ENCODE measurements at places on chromosomes 12 and 14.

GRCh38 chr12:112555621-112556233, 137.0 kb downstream of the PTPN11 start:
- DNase-seq: no peak

- DNase-seq: no peak
These were observed at the start of gene SLC6A12 for GRCh38 chr12:214003-214741. TSS of gene SLC6A12 (minus strand) at chr12:214157. CDS start at chr12:209986, 4,171 bp downstream.

DNA sequence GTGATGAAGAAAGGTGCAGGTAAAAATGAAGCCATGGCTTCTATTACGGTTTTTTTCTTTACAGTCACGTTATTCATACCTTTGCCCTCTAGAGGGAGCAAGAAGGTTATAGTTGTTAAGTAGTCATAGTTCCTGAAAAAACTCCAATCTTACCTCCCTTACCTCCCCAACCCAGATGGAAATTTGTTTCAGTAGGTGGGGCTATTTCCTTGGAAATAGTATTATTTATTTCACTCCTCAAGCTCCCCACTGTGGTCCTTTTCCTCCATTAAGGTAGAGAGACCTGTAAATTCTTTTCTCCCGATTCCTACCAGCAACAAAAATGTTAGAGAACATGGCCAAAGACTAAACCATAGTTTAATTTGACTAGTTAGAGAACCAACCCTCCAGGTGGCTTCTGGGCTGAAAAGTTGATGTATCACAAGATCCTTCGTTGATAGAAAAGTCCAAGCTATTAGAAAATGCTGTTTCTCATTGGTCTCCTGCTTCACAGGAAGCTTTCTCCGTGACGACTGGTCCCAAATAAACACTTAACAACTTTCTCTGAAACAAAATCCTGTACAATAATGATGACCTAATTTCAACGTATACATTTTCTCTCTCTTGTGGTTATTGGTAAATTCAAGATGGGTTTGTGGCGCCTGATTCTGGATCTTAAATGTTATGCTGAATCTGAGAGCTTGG, 43.5 kb downstream of the TMX1 start:
- no peak for DNase-seq

GRCh38 chr12:132774646-132775275, 13.1 kb upstream of the ANKLE2 start:
- no peak for DNase-seq

DNA sequence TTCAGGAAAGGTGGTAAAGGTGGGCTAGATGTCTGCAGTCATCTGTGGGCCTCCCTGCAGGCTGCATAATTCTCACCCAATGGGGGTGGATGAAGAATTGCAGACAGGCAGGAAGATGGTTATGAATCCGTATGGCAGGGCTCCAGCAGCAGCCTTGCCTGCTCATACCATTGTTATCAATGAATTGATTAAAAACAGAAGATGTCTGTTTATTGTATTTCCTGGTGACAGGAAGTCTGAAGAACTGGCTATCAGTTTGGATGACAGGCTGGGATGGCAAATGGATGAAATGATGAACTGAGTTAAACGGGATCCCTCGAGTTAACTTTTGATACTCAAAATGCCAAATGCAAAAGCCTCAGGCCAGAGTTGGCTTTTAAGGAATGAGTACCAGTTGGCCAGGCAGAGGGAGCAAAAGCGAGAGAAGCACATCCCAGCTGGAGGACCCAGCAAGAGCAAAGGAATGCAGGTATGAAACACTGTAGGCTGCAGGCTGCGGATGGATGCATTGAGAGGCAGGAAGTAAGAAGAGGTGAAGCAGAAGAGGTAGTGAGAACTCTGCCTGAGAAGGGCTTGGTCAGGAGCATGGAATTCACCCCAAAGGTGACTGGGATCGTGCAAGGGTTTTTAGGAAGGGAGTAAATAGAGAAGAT, 550.0 kb upstream of the TBX3 start:
- no peak for DNase-seq

GRCh38 chr12:43444940-43445564, 107.0 kb downstream of the ADAMTS20 start:
- no peak for DNase-seq

GRCh38 chr14:95701846-95702221, 12.1 kb downstream of the TCL1A start:
- DNase-seq: no peak

DNA sequence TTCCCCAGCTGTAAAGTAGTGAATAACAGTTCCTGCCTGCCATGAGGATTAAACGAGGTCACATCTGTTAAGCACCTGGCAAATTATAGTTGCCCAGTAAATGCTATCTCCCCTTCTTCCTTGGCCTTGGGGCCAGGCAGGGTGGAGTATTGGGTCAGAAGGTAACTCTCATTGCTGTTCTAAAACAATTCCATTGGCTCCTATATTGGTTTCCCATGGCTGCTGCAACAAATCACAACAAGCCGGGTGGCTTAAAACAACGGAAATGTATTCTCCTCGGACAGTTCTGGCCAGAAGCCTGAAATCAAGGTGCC, 31.9 kb downstream of the MMAB start:
- no peak for DNase-seq

DNA sequence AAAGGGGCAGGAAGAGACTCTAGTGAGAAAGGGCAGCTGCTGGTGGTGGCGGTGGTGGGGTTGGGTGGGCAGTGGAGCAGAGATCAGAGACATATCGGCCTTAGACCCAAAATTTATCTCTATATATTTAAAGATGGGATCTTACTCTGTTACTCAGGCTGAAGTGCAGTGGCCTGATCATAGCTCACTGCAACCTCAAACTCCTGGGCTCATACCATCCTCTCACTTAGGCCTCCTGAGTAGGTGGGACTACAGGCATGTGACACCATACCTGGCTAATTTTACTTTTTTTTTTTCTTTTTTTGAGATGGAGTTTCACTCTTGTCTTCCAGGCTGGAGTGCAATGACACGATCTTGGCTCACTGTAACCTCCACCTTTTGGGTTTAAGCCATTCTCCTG, 18.6 kb upstream of the ITGA5 start:
- DNase-seq: no peak

GRCh38 chr12:108360487-108360886, 21.4 kb upstream of the CMKLR1 start:
- DNase-seq: no peak

- no peak for DNase-seq
These were observed 10.3 kb downstream of the MTERF2 start for GRCh38 chr12:106976668-106977067.

GRCh38 chr12:112815589-112816321, 24.2 kb downstream of the RPH3A start:
- no peak for DNase-seq

- DNase-seq: no peak
These were observed 411.7 kb downstream of the TMEM117 start for GRCh38 chr12:44247588-44247987.

DNA sequence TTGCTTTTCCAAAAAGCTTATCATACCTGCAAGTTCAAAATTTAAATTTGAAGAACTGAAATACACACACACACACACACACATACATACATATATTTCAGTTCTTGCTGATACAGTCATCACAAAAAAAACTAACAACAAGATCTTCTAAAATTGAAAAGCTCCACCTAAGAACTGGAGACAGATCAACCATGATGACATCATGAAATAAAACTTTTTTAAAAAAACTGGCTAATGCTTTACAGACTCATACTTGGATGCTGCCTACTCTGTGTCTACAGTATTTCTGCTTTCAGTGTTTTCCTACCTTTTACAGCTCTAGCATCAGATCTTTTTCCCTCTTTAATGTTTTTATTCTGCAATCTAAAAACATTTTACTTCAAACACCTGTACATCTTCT, 261.4 kb downstream of the DIO2 start:
- no peak for DNase-seq

GRCh38 chr14:50970886-50971781, 26.9 kb upstream of the PYGL start:
- no peak for DNase-seq

DNA sequence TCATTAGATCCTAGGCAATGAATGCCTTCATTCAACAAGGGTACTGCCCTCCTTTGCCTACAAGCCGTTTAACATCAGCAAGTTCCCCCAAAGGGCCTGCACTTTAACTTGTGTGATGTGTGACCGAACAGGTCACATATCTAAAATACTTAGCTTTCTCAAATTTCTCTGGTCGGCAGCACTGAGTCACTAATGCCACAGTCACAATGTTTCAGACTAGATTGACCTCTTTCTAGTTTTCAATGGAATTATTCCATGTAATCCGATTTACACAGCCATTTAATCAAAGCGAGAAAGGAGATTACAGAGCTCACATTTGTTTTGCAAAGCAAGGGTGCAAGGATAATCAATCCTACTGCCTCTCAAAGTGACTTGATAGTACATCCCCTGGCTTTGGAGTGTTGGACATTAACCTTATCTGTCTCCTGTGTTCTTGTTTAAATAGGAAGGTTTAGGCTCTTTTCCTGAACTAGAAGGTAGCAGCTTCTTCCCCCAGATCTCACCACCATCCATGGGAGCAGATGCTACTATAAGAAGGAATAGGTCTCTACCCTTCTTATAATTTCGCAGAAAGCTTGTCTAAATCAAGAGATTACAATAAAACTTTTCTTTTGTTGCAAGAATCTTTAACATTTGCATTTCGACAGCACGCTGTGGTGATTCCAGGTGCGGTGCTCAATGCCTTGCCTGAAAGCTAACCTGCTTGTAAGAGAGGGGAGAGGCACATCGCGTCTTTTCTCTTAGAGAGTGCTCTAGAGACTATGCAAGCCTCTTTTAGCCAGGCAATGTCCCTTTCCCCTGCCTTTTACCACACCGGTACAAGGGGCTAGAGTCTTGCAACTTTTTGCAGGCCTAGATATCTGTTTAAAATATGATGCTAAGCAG, 1.8 kb downstream of the KITLG start:
- no peak for DNase-seq

GRCh38 chr12:542395-543113, 82.8 kb downstream of the B4GALNT3 start:
- no peak for DNase-seq
